Upper lobe of right lung (tissue), 1 donor: ENCODE measurements at places on chromosomes 5 and 9.

GRCh38 chr5:143372187-143372829, 31.2 kb downstream of the NR3C1 start:
- DNase-seq = no peak

- no peak for DNase-seq
Measured at GRCh38 chr5:4540375-4541173, 599.6 kb upstream of the ADAMTS16 start.

- no peak for DNase-seq
Measured at GRCh38 chr9:132946631-132947295, 2.3 kb upstream of the TSC1 start.

DNA sequence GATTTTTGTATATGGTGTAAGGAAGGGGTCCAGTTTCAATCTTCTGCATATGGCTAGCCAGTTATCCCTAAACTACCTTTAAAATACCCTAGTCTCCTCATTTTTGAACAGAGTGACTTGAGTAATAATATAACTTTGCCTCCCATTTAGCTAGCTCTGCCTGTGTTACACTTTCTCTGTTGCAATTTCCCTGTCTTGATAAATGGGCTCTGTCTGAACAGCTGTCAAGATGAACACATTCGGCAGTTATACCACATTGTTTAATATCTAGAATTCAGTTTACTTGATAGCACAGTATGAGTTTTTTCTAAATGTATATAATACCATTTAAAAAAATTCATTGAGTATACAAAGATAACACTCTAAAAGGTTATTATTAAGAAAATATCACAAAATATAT, 562.9 kb upstream of the FTMT start:
- DNase-seq = no peak

- no peak for DNase-seq
Measured at GRCh38 chr5:134267366-134268018, 41.6 kb upstream of the PPP2CA start.

DNA sequence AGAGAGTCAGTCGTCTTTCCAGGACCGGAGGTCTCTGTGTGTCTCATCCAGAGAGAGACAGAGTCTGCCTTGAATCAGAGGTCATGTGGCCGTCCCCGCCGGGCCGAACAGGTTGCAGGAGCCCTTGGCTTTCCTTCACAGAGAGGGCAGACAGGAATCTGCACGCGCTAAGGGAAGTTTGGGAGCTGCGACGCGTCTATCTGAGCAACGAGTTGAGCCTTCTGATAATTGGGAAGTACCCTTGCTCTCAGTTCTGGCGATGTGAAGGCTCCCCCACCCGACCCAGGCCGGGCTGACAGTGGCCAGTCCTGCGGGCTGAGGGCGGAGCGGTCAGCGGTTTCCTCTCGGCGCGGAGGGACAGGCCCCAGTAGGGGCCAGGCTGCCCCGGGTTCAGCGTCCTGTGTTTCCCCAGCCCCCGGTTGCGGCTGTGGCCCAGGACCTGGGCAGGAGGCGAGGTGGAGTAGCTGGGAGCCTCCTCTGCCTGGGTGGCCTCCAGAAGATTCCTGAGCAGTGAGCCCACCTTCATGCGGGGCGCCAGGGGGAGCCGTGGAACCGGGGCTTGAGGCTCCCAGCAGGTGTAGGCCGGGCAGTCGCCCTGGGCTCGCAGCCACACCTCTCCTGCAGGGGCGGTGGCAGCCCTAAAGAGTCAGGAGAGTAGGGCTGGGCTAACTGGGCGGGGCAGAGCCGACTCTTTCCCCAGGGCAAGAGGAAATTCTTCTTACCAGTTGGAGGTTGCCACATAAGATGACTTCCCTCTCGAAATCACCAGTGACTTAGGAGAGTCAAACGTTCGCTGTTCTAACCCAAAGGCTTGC, 13.9 kb downstream of the NR2F1 start:
- peak; percentile 74 for DNase-seq

DNA sequence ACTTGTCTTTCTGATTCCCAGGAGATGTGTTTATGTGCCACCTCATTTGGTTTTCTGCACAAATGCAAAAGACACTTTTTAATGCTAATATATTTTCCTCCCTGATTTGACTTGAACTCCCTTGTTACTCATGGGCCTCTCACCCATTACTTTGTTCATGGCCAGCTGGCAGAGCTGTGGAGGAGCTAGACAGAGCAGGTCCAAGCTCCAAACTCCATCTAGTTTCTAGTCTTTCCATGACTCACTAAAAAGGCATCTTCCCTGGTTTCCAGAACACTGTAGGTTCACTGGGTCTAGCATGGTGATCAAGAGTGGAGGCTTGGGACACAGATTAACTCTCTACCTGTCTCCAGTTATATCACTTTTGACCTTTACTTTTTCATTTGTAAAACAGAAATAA, 161.0 kb upstream of the SLC28A3 start:
- no peak for DNase-seq

- peak; percentile 23 for DNase-seq
Measured at GRCh38 chr5:179268966-179269693, 76.1 kb downstream of the ADAMTS2 start.

GRCh38 chr5:136901-137300, 44.9 kb downstream of the PLEKHG4B start:
- no peak for DNase-seq

- no peak for DNase-seq
Measured at GRCh38 chr5:160833806-160834205, 18.2 kb downstream of the ATP10B start.

GRCh38 chr5:56692359-56693219, 122.8 kb upstream of the MAP3K1 start:
- no peak for DNase-seq
